ENCODE measurements at places on chromosomes 12 and 14.

GRCh38 chr14:102516531-102517391 is 7.2 kb upstream of the ANKRD9 start:
- DNase-seq, result no peak

- DNase-seq, result no peak
Observed at GRCh38 chr14:81440041-81440440, 39.9 kb upstream of the STON2 start.

DNA sequence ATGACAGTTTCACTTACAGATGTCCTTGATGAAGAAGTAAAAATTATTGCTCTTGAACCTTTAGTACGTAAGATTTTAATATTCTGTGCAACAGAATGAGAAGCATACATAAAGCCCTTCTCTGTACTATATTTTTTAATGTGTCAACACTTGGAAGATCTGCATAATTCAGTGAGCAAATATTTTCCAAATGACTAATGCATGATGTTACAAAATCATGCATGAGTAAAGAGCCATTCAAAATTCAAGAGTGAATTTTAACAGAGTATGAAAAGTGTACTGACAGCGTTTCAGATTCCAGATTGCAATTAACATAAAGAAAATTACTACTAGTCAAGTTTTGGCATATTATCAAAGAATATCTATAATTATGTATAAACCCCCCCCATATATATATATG is 101.4 kb upstream of the BBS10 start:
- no peak for DNase-seq

GRCh38 chr14:40697231-40697630 is 909.4 kb upstream of the LRFN5 start:
- DNase-seq, result no peak

GRCh38 chr12:76786986-76787385 is 23.1 kb downstream of the ZDHHC17 start:
- DNase-seq, result no peak

DNA sequence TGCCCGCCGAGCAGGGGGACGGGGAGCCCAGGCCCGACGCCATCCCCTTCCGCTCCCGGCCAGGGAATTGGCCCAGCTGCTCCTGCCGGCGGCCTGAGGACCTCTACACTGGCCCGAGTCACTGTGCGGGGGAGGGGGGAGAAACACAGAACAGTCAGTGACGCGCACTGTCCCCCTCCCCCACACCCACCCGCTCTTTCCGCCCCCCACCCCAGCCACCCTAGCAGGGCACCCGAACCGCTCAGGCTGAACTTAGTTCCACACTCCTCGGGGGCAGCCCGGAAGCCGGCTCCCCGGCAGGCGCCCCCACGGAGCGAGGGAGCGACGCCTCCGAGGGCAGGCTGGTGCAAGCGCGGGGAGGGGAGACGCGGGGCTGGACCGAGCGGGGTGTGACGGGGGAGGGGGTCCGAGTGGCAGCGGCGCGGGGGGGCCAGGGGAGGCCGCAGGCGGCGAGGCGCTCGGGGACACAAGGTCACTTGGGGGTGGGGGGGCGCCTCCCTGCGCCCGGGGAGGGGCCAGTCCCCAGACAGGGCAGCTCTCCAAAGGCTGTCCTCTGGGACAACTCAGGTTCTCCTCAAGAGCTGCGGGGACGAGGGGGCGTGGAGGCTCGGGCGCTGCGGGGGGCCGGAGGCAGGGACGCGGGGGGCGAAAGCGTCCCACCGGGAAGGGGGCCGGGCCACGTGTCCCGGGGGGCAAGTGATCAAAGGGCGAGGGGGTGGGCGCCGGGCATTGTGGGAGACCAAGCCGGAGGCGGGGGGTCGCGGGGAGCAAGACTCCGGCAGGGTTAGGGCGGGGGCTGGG is 648 bp downstream of the CHD4 start:
- no peak for DNase-seq

DNA sequence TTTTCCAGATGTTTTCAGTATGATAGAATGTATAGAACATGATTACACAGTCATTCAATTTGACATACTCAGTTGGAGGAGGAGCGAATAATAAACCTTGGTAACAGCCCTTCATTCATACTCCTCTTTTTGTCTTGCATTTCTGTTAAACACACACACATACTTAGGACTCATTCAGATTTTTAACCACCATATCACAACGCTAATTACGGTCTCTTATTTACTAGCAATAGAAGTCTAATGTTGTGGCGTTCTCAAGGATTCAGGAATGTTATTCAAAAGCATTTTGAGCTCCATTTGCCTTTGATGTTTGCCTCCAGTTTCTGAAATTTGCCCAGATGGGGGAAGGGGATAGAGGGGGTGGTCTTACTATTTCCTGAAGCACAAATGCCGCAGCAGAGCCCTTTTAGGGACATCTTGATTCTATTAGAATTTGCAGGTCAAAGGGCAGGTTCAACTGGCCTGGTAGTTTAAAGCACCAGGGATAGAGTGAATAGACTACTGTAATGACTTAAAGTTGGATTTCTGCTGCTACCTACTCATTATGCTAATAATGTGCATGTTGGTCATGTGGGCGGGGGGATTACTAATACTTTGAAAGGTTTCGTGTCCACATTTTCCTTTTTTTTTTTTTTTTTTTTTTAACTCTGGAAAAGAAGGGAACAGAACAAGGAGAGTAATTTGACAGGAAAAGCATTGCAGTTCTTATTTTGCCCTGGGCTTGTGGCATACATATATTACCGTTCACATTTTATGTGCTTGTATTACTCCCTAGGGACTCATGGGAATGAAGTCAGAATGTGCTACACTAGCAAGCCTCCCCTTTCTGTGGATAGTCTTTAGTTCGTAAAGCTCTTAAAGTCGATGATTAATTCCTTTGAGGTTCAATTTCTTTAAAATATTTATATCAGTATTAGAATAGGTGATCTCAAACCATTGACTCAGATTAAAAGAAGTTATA is 226.8 kb downstream of the FBXL14 start:
- DNase-seq, result no peak

GRCh38 chr12:6333029-6333428 is 8.8 kb downstream of the TNFRSF1A start:
- no peak for DNase-seq

- no peak for DNase-seq
Observed at GRCh38 chr14:104507443-104507842, 72.1 kb upstream of the C14orf180 start.

GRCh38 chr12:69343357-69343756 is 4.8 kb upstream of the LYZ start:
- DNase-seq, result no peak

DNA sequence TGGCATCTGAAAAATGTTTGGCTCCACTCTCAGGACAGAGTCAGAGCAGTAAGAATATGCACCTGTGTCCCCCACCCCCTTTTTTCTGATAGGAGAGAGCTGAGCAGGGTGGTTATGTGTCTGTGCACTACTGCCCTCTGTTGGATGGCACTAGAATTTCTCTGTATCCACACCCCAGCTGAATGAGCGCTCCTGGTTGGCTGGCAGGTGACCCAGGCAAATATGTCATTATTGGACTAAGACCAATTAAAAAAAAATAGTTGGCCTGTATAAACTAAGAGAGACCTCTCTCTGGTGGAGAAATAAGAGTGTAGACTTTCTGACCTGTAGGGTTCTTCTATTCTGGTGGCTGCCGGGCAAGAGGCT is 107.0 kb downstream of the PTCSC3 start:
- DNase-seq, result peak; percentile 54

DNA sequence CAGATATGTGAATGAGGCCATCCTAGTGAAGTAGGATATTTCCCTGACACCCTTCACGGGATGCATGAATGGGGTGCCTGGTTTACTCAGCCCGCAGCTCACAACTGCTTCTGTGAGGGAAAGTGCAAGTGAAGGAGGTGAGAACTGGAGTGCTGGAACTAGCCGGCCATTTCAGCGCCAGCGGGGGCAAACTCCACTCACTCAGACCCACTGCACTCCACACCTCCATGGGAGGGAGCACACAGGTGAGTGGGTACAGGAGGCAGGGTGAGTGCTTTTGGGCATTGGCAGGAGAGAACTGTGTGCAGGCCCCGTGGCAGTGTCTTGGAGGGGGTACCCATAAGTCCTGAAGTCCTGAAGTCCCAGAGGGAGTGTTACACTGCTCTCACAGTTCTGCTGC is 1008.4 kb downstream of the SLC6A15 start:
- DNase-seq, result no peak

DNA sequence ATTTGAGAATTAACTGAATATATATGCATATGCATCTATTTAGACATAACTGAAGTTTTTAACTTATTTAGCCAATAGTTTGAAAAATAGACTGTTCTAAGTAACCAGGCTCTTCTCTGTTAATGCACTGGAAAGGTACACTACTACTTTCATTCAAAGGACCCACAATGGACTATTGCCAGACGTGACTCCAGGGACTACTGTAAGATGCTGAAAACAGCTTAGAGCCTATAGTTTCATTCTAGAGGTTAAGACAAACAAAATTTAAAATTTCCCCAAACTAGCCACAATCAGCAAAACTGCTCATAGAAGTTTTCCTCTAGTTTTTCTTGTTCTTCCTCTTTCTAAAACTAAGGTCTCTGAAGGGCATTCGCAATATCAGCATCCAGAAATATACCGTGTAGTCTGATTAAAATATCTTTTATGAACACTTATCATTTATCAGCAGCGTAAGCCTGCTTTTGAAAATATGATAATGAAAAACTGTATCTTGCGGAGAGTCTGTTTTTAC is 10.4 kb downstream of the APPL2 start:
- no peak for DNase-seq

GRCh38 chr12:93982771-93983315 is 165.5 kb upstream of the PLXNC1 start:
- DNase-seq, result peak; percentile 37

DNA sequence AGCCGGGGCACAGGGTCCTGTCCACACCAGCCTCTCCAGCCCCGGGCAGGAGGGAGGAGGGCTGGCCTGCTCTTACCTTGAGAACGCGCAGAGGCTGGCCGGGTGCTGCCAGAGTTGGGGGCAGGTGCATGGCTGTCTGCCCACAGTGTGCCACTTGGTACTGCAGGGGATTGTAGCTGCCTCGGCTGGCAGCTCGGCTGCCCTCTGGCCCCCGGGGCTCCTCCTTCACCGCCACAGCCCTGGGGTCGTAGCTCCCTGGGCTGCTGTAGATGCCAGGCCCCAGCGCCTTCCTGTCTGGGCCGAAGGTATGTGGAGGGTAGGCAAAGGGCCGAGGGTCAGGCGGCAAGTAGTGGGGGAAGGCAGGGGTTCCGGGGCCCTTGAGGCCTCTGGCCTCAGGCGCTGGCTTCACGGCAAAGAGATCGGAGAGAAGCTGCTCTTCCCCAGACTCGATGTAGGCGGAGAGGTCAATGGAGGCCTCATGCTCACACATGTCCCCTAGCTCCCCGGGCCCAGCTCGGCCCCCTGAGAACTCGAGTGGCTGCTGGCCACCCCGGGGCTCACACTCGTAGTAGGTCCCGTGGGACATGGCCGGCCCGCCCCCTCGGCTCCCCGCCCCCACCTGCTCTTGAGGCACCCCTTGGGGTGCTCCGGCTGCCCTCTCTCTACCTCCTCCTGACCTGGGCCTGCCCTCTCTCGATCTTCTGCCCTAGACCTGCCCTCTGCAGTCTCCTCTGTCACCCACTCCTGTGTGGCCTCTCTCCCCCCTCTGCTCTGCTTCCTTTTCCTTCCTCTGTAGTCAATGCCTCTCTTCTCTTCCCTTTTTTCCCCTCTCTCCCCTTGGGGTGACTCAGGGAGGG is at the start of gene CEBPE:
Gene CEBPE, minus strand, starts transcription at position 750 of the 857 bp plus-strand sequence. Its CDS starts 164 bp downstream, at position 586.
- DNase-seq, result no peak

GRCh38 chr14:25351269-25351668 is 301.3 kb upstream of the STXBP6 start:
- no peak for DNase-seq

- no peak for DNase-seq
Observed at GRCh38 chr14:87489196-87489819, 503.7 kb downstream of the GALC start.

DNA sequence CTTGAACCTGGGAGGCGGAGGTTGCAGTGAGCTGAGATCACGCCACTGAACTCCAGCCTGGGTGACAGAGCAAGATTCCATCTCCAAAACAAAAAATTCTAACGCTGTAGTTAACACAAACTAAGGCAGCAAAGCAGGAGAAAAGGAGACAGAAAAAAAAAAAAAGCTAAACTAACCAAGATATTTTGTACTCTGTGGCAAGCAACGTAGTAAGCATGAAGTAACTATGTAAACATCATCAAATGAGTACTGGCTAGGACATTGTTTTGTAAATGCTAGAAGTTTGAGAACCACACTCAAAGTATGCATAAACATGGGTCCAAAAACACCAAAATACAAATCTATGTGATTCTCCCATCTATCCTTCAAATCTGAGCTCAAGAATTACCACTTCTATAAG is 44.2 kb downstream of the C2CD5 start:
- DNase-seq, result no peak

DNA sequence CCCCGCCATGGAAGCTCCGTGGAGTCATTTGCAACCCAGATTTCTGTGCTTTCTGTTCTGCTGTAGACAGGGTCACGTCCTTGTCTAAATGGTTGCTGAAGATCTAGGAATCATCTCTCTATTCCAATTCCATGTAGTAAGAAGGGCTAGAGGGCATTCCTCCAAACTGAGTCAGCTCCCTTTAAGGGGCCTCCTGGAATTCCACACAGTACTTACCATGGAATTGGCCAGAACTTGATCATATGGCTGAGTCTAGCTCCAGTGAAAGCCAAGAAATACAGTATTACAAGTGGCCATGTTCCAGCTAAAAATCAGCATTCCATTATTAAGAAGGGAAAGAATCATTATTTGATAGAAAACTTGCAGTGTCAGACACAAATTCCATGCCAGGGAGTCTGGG is 171.9 kb downstream of the PRKCH start:
- DNase-seq, result no peak

DNA sequence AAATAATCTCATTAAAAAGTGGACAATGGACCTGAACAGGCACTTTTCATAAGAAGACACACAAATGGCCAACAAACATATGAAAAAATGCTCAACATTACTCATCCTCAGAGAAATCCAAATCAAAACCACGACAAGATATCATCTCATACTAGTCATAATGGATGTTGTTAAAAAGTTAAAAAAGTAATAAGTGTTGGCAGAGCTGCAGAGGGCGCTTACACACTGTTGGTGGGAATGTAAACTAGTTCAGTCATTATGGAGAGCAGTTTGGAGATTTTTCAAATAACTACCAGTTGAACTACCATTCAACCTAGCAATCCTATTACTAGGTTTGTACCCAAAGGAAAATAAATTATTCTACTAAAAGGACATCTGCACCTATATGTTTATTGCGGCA is 47.2 kb downstream of the FOXG1 start:
- DNase-seq, result no peak

- peak; percentile 7 for DNase-seq
Observed at GRCh38 chr12:112843287-112843686, 51.7 kb downstream of the RPH3A start.
